ENCODE measurements at places on chromosomes 6 and 20.

DNA sequence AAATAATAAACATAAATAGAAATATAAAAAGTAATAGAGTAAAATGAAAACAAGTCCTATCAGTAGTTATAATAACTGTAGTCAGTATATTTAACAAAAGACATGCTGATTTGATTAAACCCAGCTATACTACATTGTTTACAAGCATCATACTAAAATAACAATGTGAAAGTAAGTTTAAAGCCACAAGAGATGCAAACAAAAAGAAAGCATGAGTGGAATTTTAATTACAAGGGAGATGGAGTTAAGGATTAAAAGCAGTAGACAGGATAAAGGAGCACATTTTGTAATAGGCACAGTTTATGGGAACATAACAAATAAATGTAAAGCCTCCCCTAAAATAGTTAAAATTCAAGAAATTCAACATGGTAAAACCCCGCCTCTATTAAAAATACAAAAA, 41.5 kb downstream of the SENP6 start:
- no peak for DNase-seq

GRCh38 chr20:14815340-14815739, 477.9 kb upstream of the FLRT3 start:
- DNase-seq = no peak

DNA sequence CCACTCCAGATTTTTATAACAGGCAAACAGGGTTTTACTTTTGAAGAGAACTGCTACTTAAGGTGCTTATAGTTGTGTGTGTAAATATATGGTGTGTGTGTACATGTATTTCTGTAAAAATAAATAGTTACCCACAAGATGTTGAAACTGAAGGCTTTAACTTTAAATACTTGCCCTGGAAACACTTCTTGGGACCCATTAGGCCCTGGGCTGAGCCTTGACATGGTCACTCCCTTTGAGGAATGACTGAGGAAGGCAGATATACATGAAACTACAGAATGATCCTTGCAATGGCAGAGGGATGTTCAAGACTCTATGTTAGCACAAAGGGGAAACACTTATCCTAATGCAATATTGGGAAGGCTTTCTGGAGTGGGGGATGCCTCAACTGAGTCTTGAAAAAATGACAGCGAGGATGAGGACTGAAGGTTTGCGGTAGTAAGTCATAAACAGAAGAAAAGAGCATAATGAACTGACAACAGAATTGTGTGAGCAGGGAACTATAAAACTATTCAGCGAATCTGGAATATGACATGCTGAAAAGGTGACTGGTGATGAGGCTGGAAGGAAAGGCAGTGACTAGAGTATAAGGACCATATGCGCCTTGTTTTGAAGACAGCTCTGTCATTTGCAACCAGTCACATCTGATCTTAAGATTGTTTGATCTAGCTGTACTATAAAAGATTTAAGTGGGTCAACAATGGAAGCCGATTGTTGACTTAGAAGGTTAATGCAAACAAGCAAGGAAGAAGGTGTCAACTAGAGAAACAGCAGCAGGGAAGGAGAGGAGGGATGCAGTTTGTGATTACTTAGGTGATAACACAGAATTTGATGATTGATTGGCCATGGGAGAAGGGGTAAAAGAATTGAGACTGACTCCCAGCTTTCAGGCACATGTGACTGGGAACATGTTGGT, 64.4 kb upstream of the COL21A1 start:
- DNase-seq = no peak

- DNase-seq = peak; percentile 74
Measured at GRCh38 chr6:50816115-50816675, 2.5 kb upstream of the TFAP2B start.

GRCh38 chr6:4446982-4447381, 311.6 kb upstream of the ECI2 start:
- DNase-seq = no peak

DNA sequence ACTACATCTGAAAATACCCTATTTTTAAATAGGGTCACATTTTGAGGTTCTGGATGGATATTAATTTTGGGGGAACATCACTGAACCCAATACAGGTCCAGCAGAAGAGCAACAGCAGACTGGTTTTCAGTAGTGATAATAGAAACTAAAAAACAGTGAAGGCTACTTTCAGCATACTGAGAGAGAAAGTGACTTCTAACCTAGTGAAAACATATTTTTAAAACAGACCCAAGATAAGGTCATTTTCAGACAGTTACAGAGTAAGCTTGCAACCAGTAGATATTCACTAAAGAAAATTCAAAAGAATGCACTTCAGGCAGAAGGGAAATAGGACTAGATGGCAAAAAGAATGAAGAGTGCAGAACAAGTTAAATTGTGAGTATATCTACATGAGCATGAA, 42.0 kb upstream of the TMEM244 start:
- no peak for DNase-seq

DNA sequence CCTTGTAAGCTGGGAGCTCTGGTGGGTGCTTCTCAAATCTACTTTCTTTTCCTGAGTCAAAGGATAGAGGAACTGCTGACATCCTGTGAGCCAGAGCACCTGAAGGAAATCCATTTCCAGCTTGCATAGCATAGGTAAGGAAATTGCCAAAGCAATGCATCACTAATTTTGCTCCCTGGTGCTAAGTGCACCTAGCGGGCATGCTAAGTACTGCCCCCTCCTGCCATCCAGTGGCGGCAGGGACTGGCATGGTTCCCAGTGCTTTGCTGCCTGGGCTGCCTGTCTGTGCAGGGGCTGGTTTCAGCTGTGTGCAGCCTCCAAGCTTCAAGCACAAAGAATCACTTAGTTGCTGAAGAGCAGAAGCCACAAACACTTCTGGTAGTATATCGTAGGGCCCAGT, 63.9 kb downstream of the FARS2 start:
- DNase-seq = no peak

GRCh38 chr6:23111984-23112383, 542.6 kb downstream of the HDGFL1 start:
- DNase-seq = no peak

GRCh38 chr6:85163156-85164080, 286.5 kb upstream of the NT5E start:
- DNase-seq = no peak

DNA sequence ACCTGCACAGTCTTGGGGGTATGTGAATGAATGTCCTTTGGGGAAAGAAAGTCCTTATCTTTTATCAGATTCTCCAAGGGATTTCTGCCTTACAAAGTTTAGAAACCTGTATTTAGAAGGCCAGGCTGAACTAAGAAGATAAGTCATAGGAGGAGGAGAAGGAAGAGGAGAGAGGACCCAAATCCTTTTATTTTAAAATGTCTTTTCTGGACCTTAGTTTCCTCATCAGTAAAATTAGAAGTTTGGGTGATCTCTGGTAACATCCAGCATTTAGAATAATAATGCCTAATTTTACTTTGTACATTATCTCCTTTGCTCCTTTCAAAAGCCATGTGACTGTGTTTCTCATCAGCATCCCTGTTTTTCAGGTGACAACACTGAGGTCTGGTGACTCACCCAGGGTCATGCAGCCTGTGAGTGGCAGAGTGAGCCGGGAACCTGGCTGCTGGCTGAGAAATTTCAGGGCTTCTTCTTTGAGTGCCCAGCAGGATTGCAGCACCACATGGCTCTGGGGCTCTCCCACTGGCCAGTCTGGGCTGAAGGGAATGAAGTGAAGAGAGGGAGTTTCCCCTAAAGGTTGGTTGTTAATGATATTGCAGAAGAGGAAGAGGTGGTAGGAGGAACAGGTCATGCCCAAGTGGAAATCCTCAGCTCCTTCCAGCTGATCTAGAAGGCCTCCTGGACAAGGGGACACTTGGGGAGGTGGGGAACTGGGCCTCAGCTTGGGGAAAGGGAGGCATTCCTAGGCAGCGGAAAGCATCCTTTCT, 34.0 kb downstream of the VEGFA start:
- DNase-seq = no peak

- no peak for DNase-seq
Measured at GRCh38 chr6:70142034-70142433, 160.8 kb downstream of the COL9A1 start.

GRCh38 chr6:81265106-81265505, 487.4 kb downstream of the TENT5A start:
- DNase-seq = no peak

GRCh38 chr20:53581444-53582250, 12.0 kb downstream of the ZNF217 start:
- DNase-seq = no peak

GRCh38 chr6:127051571-127052260, 66.8 kb upstream of the RSPO3 start:
- DNase-seq = no peak

- no peak for DNase-seq
Measured at GRCh38 chr20:58627212-58628072, 23.6 kb upstream of the STX16 start.

Measured in fibroblast of the conjunctiva (primary cell).